ENCODE measurements at places on chromosomes 3 and 15.

DNA sequence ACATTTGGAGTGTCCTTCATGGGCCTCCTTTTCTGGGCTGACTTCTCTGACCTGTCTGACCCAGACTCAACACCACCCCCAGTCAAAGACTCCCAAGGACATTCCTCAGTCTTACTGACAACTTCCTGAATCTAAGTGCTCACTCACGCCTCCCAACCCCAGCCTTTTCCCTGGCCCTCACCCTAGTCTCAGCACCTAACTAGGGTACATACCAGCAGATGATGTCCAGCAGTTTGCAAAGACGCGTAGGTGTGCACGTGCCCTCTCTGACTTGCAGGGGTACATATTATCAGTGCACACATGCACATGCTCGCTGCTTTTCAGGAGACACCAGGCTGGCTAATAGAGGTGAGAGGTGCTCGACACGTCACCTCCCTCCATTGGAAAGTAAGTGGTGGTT is 38.7 kb upstream of the SLCO2A1 start:
- DNase-seq: no peak

DNA sequence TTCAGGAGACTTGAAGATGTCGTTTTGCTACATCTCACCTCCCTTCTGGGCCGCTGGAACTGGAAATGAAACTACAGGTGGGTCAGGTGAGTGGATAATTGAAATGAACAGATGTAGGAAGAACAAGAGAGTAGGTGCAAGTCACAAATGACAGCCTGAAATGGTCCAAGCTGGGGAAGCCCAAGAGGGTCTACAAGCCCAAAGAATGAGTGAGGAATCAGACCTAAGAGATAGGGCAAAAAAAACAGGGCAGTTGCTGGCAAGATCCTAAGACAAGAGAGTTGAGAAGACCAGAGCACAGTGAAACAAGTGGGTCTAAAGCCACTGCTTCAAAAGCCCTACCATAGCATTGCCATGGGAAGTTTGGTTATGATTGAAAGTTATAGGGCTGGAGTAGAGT is 67.4 kb upstream of the SNRK start:
- no peak for DNase-seq

DNA sequence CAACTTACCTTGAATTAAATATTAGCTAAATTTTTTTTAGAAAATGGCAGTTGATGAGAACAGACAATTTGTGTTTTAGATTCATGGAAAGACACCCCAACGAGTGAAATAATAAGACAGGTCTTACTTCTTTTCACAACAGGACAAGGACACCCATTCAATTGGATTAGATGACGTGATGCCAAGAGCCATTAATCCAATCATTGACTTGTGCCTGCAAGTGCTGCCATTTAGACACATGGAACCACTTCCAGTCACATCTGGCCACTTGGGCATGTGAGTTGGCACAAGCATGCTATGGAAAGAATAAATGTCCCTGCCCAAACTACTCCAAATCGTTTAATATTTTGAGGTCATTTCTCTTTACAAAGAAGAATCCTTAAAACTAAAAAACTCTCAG is 1308.8 kb downstream of the ROBO2 start:
- DNase-seq: no peak

- DNase-seq: no peak
These were observed 127.9 kb downstream of the MITF start for GRCh38 chr3:69866988-69867720.

DNA sequence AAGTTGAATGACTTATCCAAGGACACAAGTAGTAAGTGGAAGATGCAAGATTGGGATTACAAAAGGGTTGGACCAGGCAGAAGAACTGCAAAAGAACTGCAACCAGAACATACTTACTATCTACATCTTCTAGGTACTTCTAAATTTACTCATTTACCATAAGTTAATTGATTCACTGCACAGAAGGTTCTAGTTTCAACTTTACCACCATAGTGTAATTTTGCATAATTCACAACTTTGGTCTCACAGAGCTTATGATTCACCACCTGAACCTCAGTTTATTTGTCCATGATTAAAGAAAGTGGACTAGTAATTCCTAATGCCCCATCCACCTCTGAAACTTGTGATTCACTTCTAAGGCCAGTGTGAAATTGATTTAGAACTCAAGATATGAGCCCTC is 236.8 kb upstream of the UBE2E2 start:
- DNase-seq: no peak

GRCh38 chr3:188881954-188882641 is 289.7 kb upstream of the TPRG1 start:
- no peak for DNase-seq

DNA sequence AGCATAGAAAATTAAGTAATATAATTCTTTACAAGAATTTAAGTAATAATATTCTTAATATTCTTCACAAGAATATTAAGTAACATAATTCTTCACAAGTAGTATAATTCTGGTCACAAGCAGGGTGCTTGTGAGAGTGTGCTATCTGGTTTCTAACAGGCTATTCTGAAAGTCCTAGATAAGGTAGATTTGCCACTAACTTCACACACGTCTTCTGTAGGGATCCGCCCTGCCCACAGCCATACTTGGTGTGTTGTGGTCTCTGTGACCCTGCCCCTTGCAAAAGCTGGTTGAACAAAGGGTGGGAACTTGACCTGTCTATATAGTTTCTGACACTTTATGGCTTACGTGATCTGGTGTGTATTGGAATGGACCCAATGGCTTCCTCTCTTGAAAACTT is 253.4 kb upstream of the MDFIC2 start:
- no peak for DNase-seq

- DNase-seq: no peak
These were observed 5.0 kb downstream of the GATA2 start for GRCh38 chr3:128487813-128488635.

DNA sequence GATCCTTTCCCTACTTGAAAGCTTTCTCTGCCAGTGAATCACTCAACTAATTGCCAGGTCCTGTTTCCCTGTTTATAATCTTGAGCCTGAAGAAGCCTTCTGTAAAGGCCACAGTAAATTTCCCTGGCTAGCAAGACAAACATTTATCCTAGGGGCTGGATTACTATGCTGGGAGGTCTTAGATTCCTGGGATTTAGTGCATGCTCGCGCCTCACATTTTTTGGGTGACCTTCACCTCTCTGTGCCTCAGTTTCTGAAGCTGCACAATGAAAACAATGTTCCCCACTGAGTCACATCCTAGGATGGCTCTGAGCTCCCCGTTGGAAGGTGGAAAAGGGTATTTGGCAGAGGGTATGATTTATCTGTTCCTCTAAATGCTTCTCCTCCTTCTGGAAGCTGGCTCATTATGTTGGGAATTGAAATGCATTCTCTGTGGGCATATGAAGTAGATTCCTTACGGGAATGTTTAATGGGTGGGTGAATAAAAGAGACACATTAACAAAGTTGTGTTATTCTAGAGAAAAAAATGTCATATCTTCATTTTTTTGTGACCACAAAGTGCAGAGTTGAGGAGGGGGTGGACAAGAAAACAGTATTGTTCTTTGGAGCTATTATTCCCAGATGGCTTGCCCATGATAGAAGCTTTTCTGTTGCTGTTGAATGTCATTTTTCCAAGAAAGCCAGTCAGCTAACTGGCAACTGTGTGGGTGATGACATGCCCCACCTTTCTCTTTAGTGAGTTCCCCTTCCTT is 32.4 kb downstream of the LSM3 start:
- DNase-seq: no peak

- DNase-seq: no peak
These were observed 153.8 kb downstream of the EEFSEC start for GRCh38 chr3:128307029-128307633.

Data from T follicular helper cell (primary cell).